Vagina (tissue), 2 donors: ENCODE measurements at places on chromosomes 16 and 17.
A peak's percentile ranks its signal among the peaks of the same experiment; 100 is the strongest.

GRCh38 chr17:14211246-14211645 lies 25.4 kb downstream of the CDRT15 start:
- H3K27ac ChIP-seq, result no peak overlapping the region
- no peaks in the 10 kb centered on the region for H3K4me1 ChIP-seq
- H3K36me3 ChIP-seq, result no peaks in the 10 kb centered on the region

DNA sequence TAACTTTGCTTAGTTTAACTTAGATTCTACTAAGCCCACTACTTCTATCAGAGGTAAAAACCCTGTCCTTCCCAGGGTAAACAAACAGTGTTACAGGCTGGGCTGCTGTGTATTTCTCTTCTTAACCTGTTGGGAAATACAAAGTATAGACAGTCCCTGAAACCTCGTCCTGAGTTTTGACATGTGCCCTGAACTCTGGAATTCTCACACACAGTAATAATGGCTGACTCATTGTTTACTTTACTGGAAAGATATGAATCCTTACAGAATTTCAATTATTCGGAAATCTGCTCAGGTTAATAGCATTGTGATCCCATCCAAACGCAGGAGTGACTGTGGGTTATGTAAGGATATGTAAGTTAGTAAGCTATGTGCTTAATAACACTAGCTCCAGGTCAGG lies 199.1 kb downstream of the TMEM114 start:
- DNase-seq, result no peak
- no peak overlapping the region for H3K27ac ChIP-seq
- no peak overlapping the region for H3K4me3 ChIP-seq

GRCh38 chr16:89002851-89003830 lies 26.1 kb upstream of the CBFA2T3 start:
- H3K27me3 ChIP-seq, result no peaks in the 10 kb centered on the region
- H3K4me1 ChIP-seq, result no peaks in the 10 kb centered on the region
- DNase-seq, result no peak
- no peak overlapping the region for H3K27ac ChIP-seq

DNA sequence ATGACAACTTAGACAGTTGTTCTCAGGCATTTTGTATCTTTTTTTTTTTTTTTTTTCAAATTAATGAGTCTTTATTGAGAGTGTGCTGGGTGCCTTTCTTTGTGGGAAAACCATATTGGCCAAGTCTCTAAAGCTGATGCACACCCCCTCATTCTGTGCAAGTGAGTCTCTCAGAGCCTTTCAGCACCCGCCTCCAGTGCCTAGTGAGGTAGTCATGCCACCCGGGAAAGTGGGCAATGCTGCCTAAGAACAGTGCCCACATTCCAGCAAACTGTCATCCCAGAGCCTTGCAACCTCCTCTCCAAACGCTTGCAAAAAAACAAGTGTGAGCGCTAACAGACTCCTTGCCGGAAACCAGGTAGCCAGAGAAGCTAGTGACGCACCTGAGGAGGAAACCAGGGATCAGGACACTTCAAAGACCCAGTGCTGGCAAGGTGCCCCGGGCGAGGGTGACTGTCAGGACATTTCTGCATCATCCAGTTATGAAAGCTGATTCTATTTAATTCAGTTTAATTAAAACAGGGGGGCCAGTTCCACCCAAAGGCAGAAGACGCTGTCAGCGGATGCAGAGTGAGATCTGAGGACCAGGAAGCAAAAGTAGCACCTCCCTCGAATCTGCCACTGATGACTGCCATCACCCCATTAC lies 34.9 kb downstream of the SMARCE1 start:
- H3K4me3 ChIP-seq, result no peak overlapping the region
- H3K36me3 ChIP-seq, result no peaks in the 10 kb centered on the region
- DNase-seq, result no peak

GRCh38 chr16:47817048-47817447 lies 338.7 kb downstream of the ABCC12 start:
- H3K27ac ChIP-seq, result no peak overlapping the region
- no peaks in the 10 kb centered on the region for H3K27me3 ChIP-seq
- H3K36me3 ChIP-seq, result no peaks in the 10 kb centered on the region

DNA sequence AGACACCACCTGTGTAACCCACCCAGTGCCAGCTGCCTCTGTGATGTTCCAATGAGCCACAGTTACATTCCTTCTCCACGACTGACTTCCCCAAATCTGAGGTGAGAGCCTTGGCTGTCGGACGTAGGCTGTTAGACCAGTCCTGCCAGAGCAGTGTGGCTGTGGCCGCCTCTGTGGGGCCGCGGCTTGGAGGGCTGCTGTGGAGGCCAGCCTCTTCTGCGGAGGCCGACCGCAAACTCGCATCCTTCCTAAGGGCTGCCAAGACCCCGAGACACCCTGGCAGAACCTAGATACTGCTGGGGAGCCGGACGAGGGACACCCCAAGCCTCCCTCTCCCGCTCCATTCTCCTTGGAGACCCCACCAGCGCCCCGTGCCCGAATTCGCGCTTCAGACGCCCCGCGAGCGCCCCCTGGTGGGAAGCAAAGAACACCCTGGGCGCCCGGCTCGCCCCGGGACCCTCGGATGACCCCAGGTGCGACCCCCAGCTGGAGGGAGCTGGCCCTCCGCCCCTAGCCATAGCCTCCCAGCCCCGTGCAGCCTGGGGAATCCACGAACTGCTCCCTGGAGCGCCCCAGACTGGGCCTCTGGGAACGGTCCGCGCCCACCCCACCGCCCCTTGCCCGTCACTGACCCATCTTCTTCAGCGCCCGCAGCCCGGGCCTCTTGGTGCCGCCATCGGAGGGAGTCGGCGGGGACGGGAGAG lies 547 bp downstream of the PLCD3 start:
- peak overlapping the region; percentile 85 for H3K4me3 ChIP-seq
- peaks cover 63% of the 10 kb centered on the region for H3K4me1 ChIP-seq
- H3K27me3 ChIP-seq, result no peaks in the 10 kb centered on the region

DNA sequence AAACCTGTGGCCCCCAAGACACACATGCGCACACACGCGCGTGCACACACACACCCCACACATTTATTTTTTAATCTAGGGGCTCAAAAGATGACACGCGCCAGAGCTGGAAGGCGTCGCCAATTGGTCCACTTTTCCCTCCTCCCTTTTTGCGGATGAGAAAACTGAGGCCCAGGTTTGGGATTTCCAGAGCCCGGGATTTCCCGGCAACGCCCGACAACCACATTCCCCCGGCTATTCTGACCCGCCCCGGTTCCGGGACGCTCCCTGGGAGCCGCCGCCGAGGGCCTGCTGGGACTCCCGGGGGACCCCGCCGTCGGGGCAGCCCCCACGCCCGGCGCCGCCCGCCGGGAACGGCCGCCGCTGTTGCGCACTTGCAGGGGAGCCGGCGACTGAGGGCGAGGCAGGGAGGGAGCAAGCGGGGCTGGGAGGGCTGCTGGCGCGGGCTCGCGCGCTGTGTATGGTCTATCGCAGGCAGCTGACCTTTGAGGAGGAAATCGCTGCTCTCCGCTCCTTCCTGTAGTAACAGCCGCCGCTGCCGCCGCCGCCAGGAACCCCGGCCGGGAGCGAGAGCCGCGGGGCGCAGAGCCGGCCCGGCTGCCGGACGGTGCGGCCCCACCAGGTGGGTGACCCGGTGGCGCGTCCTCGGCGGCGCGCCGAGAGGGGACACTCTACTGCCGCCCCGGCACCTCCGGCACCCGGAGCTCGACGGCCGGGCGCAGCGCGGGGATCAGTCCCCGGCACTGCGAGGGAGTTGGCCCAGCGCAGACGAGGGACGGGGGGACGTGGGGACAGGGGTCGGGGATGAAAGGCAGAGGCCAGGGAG lies at the start of gene STAT5A:
Gene STAT5A (plus strand): TSS at position 522 of the 826 bp plus-strand sequence. CDS start 914 bp downstream, outside the sequence.
- H3K27ac ChIP-seq, result peak within 1 kb of the TSS; percentile 90
- peaks cover 43% of the 10 kb centered on the region for H3K4me1 ChIP-seq
- DNase-seq, result no peak
- peak within 1 kb of the TSS; percentile 89 for H3K4me3 ChIP-seq

GRCh38 chr17:4673169-4673568 lies 30.8 kb downstream of the PELP1 start:
- no peaks in the 10 kb centered on the region for H3K4me1 ChIP-seq
- H3K27ac ChIP-seq, result no peak overlapping the region
- no peak for DNase-seq

GRCh38 chr17:66963521-66963908 lies 992 bp upstream of the CACNG4 start:
- H3K27ac ChIP-seq, result no peak overlapping the region
- H3K4me1 ChIP-seq, result peaks cover 26% of the 10 kb centered on the region
- no peak for DNase-seq
- no peaks in the 10 kb centered on the region for H3K36me3 ChIP-seq
- no peak overlapping the region for H3K4me3 ChIP-seq

GRCh38 chr16:47125757-47126156 lies 18.0 kb downstream of the NETO2 start:
- H3K4me3 ChIP-seq, result no peak overlapping the region
- H3K36me3 ChIP-seq, result no peaks in the 10 kb centered on the region
- no peaks in the 10 kb centered on the region for H3K4me1 ChIP-seq
- no peak overlapping the region for H3K27ac ChIP-seq
- H3K27me3 ChIP-seq, result no peaks in the 10 kb centered on the region
- DNase-seq, result no peak

- peak overlapping the region; percentile 48 for H3K4me3 ChIP-seq
- no peak for DNase-seq
- peak overlapping the region; percentile 99 for H3K27ac ChIP-seq
- peaks cover 48% of the 10 kb centered on the region for H3K4me1 ChIP-seq
- H3K36me3 ChIP-seq, result no peaks in the 10 kb centered on the region
Observed at GRCh38 chr17:43169561-43170139, 1.4 kb upstream of the NBR1 start.

DNA sequence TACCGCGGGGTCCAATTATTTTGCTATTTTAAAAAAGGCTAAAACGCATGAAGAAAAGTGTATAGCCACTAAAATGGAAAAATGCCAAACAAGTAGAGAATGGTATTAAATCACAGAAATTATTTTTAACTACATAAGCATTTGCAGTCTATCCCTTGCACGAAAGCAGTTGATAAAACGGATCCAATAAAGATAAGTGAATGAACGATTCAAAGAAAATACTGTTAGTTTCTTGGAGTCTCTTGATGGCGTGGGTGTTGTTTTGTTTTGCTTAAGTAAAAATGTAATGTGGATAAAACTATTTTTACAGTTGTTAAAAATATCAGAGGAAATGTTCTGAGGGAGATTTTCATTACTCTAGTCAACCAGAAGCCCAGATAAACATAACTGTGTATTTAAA lies 9.3 kb downstream of the HS3ST3A1 start:
- H3K4me1 ChIP-seq, result peaks cover 5% of the 10 kb centered on the region
- peak overlapping the region; percentile 4 for H3K27ac ChIP-seq
- H3K27me3 ChIP-seq, result no peaks in the 10 kb centered on the region
- no peaks in the 10 kb centered on the region for H3K36me3 ChIP-seq

- no peaks in the 10 kb centered on the region for H3K27me3 ChIP-seq
- H3K27ac ChIP-seq, result no peak overlapping the region
- peak overlapping the region; percentile 53 for H3K4me3 ChIP-seq
- DNase-seq, result no peak
- H3K4me1 ChIP-seq, result peaks cover 14% of the 10 kb centered on the region
Observed at GRCh38 chr17:39688945-39689344, 1.1 kb upstream of the PGAP3 start.

DNA sequence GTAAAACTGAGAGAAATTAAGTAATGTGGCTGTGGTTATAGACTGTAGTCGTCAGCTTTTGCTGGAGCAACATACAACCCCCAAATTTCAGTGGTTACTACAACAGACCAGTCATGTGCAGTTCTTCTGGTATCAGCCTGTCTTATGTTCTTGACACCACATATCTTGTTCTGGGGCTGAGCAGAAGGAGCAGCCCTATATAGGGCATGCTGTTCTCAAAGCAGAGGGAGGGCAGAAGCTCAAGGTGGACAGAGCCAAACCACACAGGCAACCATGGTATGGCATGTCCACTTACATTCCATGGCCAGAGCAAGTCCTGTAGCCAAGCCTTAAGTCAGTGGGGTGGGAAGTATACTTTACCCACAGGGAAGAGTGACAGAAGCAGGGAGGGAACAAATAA lies 7.7 kb downstream of the PRKAR1A start:
- no peak overlapping the region for H3K27ac ChIP-seq
- H3K36me3 ChIP-seq, result peaks cover 33% of the 10 kb centered on the region
- no peaks in the 10 kb centered on the region for H3K27me3 ChIP-seq
- H3K4me3 ChIP-seq, result no peak overlapping the region
- peaks cover 42% of the 10 kb centered on the region for H3K4me1 ChIP-seq

GRCh38 chr16:50789757-50790156 lies 47.9 kb downstream of the CYLD start:
- H3K4me1 ChIP-seq, result no peaks in the 10 kb centered on the region
- H3K36me3 ChIP-seq, result peaks cover 41% of the 10 kb centered on the region
- H3K4me3 ChIP-seq, result no peak overlapping the region
- no peak for DNase-seq
- no peak overlapping the region for H3K27ac ChIP-seq
- H3K27me3 ChIP-seq, result no peaks in the 10 kb centered on the region

DNA sequence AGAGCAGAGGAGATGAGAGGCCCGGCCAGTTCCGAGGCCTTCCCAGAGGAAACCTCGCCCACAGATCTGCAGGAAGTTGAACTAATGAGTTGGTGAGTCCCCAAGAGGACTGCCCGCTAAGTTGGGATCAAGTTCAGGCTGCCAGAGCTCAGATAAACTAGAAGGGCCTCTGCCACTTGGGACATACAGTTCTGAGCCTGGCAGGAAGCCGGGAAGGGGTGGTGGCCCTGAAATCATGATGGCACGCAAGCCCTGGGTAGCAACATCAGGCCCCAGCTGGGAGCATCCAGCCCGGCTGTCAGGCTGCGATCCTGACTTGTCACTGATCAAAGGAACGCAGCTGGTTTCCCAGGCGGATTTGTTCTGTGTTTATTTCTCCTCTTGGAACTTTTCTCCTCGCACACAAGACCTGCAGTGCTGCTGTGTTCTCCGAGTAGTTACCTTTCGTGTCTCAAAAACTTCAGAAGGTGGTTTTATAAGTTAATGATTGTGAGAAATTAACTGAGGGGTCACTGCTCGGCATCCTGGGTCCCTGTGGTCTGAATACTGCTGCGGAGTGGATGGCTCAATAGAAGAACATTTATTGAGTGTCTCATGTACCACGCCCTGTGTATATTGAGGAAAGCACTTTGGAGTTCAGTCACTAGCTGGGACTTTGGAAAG lies 8.0 kb upstream of the WFDC1 start:
- H3K36me3 ChIP-seq, result no peaks in the 10 kb centered on the region
- no peaks in the 10 kb centered on the region for H3K27me3 ChIP-seq
- no peak overlapping the region for H3K4me3 ChIP-seq
- H3K4me1 ChIP-seq, result peaks cover 19% of the 10 kb centered on the region

GRCh38 chr16:29204806-29205135 lies 201.7 kb downstream of the NPIPB11 start:
- no peaks in the 10 kb centered on the region for H3K27me3 ChIP-seq
- peak; percentile 55 for DNase-seq
- no peak overlapping the region for H3K4me3 ChIP-seq
- H3K4me1 ChIP-seq, result peaks cover 31% of the 10 kb centered on the region
- peak overlapping the region; percentile 93 for H3K27ac ChIP-seq
